Amniotic stem cell (primary cell): ENCODE measurements at places on chromosomes 12 and 14.

- DNase-seq, result peak; percentile 39
These were observed 220.6 kb upstream of the HMGA2 start for GRCh38 chr12:65603438-65604351.

- no peak for DNase-seq
These were observed 48.6 kb downstream of the EIF2S3B start for GRCh38 chr12:10554228-10554755.

- DNase-seq, result no peak
These were observed 125.6 kb upstream of the NOS1 start for GRCh38 chr12:117486840-117487659.

- DNase-seq, result no peak
These were observed 169.2 kb downstream of the CAPZA3 start for GRCh38 chr12:18907127-18907526.

DNA sequence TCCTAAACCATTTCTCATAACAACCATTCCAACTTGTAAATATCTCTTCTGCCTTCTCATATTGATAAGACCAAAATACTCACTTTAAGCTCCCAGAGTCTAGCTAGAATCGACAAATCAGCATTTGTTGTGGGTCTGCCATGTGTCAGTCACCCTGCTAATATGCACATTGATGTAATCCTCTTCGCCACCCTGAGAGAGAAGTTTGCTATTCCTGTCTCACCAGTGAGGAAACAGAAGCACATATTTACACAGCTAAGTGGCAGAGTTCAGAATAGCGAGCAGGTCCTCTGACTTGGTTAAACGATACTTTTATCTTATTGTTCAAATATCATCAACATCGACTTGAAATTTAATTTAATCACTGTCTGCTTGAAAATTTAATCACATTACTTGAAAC lies 142.1 kb downstream of the ANO4 start:
- DNase-seq, result no peak

DNA sequence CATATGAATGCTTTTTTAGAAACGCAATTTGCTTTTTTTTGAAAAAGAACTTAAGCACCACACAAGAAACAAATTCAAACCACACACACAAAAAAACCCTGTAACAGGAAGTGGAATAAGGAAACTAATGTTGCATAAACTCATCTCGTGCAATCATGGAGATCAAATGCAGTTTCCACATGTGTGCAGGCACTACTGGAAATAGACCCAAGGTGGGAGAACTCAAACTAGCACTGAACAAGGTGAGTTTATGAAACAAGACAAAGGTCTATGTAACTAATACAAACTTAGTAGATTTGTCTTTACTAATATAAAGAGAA lies 17.5 kb downstream of the NIN start:
- no peak for DNase-seq

DNA sequence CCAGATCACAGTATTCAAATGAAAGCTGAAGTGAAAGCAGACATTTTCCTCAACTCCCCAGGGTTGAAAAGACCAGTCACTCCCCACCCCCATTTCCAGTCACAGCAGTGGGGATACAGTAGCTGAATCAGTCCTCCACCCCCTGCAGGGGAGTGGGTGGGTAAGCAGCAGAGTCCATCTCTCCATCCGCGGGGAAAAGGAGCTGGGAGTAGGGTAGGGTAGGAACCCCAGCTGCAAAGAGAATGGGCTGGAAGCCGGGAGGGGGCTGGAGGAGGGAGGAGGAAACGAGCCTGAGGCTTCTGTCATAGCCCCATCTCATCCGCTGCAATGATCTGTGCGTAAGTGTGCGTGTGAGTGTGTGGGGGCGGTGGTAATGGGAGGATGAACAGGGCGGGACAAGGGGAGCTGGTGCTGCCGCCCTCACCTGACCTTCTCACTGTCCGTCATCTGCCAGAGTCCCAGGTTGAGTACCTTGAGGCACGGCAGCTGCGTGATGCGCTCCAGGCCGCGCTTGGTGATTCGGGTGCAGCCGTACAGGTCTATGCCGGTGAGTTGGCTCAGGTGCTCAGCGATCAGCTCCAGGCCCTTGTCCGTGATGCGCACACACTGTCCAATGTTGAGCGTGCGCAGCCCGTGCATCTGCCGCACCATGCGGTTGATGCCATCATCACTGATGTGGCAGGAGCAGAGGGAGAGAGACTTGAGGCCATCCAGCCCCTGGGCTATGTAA lies 1.8 kb downstream of the FBXL14 start:
- no peak for DNase-seq

DNA sequence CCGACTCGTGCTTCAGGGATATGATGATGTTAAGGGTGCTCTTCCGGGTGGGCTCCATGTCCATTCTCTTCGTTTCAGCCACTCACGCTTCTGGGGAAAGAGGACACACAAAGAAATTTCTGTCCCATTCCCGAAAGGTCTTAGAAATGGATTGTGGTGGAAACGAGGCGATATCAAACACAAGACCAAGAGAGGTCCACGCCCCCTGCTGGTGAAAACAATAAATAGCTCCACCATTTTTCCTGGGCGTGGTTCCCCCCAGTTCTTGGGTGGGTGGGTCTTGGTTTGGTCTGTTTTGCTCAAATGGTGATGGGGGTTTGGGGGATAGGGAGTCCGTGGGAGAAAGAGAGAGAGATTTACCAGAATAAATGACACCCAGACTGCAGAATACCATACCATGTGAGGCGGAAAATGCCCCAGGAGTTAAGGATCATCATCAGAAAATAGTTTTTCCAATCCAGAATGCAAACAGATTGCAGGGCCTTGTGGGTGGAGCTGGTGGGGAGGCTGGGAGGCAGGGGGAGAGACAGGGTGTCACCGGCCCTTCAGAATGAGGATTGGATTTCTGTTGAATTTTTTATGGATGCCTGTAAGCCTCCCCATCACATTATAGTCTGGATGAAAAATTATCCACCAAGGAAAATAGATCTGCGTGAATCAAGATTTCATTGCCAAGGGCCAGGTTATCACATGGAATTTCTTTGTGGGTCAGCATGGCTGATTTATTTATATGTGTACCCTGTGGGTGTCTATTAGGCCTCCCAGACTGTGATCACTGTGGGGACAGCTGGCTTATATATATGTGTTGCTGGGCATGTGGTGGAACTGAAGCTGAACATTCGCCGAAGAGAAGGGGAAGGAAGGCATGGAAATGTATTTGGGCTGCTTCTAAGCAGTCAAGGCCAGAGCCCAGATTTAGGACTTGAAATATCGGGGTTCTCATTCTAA lies 55.8 kb downstream of the SRRM4 start:
- no peak for DNase-seq

- DNase-seq, result no peak
These were observed 732.6 kb upstream of the FLRT2 start for GRCh38 chr14:84797326-84797725.

GRCh38 chr12:552466-552865 lies 92.7 kb downstream of the B4GALNT3 start:
- DNase-seq, result no peak

GRCh38 chr12:120066341-120066740 lies 50.2 kb downstream of the RAB35 start:
- no peak for DNase-seq

- no peak for DNase-seq
These were observed 2.3 kb downstream of the PYM1 start for GRCh38 chr12:55925371-55925770.

DNA sequence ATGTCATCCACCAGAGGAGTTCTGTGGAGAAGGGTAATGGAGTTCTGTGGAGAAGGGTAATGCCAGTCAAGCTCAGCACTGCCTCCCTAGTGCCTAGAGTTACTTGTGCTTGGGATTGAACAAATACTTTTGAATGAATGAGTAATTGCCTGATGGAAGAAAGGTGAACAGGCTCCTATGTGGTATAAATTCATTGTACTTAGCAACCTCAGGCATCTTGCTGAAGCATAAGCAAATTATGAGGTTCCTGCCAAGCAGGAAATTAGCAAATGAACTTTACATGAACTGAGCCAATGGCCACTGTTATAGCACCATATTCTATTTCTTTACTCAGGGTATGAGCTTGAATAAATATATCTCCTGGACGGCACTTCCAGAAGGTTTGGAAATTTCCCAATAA lies 1047.2 kb downstream of the SLC6A15 start:
- DNase-seq, result no peak

GRCh38 chr14:76918782-76919394 lies 92.7 kb downstream of the LRRC74A start:
- DNase-seq, result peak; percentile 94

GRCh38 chr14:76995279-76996035 lies 33.1 kb downstream of the IRF2BPL start:
- no peak for DNase-seq

DNA sequence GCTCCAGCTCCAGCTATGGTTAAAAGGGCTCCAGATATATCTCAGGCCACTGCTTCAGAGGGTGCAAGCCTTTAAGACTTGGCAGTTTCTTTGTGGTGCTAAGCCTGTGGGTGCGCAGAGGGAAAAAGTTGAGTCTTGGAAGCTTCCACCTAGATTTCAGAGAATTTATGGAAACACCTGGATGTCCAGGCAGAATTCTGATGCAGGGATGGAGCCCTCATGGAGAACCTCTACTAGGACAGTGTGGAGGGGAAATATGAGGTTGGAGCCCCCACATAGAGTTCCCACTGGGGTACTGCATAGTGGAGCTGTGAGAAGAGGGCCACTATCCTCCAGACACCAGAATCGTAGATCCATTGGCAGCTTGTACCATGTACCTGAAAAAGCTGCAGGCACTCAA lies 69.9 kb downstream of the SDR9C7 start:
- DNase-seq, result no peak

- no peak for DNase-seq
These were observed 11.5 kb upstream of the PLEK2 start for GRCh38 chr14:67423424-67423823.

DNA sequence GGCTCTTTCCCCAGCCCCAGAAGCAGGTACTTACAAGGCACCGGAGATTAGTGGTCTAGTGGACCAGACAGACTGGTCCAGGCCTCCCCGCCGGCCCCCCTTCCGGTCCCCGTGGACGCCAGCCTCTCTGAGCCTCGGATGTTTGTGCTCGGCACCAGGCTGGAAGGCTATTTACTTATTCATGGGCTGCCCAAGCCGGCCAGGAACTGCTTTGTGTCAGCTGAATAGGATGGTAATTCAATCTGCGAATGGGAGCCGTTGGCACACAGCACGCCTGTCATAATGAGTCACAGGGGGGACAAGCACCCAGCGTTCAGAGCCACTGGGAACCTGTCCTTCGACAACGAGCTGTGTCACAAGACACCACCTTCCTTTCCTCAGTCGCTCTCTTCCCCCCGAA lies 82.3 kb downstream of the RIMBP2 start:
- no peak for DNase-seq

- DNase-seq, result no peak
These were observed 77.3 kb downstream of the DAAM1 start for GRCh38 chr14:59265808-59266207.

GRCh38 chr14:23550812-23551265 lies 726 bp downstream of the ZFHX2 start:
- DNase-seq, result no peak

DNA sequence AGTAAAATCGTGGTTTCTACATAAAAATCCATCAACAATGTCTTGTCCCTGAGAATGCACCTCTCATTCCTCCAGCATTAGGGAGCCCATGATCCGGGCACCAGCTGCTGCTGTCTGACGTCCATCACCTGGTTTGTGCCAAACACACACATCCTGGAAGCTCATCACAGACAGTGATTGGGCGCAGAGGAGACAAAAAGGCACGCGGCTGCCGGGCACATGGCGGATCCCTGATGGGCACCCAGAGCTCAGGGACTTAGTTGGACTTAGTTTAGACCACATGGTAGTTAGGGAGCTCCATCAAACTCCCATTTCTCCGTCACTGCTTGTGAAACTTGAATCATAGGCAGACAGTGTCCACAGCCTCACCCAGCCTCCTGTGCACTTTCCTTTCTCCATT lies 1059.3 kb downstream of the TMEM121 start:
- DNase-seq, result no peak

GRCh38 chr12:2412305-2412643 lies 359.5 kb downstream of the CACNA1C start:
- no peak for DNase-seq

DNA sequence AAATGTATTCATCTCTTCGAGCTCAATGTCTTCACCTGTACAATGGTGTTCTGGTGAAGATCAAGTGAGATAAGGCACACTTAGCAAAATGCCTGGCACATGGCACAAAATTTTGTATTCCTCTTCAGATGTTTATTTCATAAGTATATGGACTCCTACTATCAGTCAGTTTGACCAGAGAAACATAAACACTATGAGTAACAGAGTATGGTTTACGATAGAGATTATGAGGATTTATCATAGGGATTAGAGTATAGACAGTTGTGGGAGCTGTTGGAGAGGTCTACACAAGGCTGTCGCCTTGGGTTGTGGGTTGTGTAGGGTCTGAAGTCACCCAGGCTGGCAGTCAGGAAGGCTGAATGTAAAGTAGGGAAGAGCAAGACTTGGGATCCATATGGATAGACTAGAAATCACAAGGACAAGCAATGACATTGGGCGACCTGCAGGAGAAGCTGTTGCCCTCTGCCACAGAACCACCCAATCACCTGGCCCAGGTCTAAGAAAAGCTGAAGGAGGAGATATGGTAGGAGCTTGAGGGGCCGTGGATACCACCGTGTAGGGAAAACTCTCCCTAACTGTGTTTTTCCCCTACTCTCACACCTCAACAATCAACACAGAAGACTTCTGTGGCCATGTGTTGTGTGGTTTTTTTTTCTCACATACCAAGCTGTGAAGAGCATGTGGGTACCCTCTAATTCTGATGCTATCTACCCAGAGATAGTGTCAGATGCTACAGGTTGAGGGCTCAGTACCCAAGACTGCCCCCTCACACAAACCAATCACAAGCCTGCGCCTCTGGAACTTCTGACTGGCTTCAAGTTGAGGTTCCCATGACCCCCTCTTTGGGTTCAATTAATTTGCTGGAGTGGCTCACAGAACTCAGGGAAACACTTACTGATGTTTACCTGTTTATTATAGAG lies 27.2 kb upstream of the RESF1 start:
- no peak for DNase-seq
